ENCODE measurements at places on chromosomes 2 and 18. TPM values are rescaled to one million over a fixed set of nuclear protein-coding genes. Genes with fewer than 3 reads are reported as not detected.

GRCh38 chr2:9555297-9556120 lies at the start of gene ADAM17:
Gene ADAM17 (minus strand): TSS chr2:9555830. CDS start chr2:9555605, 225 bp downstream.
- DNase-seq, result peak; percentile 97

DNA sequence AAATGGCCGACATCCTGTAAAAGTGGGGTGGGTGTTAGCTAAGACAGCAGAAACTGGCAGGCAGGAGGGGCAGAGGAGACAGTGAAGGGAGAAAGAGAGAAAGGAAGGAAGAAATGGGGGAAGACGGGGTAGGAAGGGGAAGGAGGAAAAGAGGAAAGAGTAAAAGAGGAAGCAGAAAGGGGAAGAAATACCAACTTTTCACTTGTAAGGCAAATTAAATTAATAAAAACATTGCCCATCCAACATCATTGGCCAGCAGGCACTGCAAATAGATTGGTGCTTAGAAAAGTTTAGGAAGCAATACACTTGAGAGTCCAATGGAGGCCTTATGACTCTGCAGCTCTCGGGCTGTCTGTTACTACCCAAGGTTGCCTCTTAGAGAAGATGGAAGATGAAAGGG lies 116.7 kb downstream of the TNS1 start:
- DNase-seq, result no peak

GRCh38 chr2:112153179-112153490 lies 14.9 kb downstream of the FBLN7 start:
- DNase-seq, result no peak

- DNase-seq, result no peak
Measured at GRCh38 chr2:127098711-127099110, 8.2 kb downstream of the BIN1 start.

- no peak for DNase-seq
Measured at GRCh38 chr2:203894262-203894661, 26.7 kb downstream of the CTLA4 start.

DNA sequence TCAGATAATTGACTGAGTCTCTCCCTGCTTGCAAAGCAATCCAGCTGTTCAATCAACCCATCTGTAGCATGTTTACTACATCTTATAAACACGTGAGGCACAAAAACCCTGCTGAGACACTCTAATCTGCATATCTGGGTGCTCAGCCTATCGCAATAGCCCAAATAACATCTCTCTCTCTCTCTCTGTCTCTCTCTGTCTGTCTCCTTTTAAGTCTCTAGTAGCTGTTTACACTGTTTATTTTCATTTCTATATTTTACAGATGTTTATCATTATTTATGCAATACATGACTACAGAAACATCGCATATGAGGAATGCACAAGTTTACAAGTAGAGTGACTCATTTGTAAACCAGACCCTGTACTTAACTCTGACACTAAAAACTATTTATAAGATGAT lies 422.1 kb upstream of the DSEL start:
- DNase-seq, result no peak

- DNase-seq, result no peak
Measured at GRCh38 chr2:201258666-201259615, 1.4 kb upstream of the CASP8 start.

GRCh38 chr2:46157072-46157965 lies 139.9 kb upstream of the EPAS1 start:
- peak; percentile 11 for DNase-seq

GRCh38 chr2:30336978-30337841 lies 105.9 kb downstream of the LBH start:
- no peak for DNase-seq

DNA sequence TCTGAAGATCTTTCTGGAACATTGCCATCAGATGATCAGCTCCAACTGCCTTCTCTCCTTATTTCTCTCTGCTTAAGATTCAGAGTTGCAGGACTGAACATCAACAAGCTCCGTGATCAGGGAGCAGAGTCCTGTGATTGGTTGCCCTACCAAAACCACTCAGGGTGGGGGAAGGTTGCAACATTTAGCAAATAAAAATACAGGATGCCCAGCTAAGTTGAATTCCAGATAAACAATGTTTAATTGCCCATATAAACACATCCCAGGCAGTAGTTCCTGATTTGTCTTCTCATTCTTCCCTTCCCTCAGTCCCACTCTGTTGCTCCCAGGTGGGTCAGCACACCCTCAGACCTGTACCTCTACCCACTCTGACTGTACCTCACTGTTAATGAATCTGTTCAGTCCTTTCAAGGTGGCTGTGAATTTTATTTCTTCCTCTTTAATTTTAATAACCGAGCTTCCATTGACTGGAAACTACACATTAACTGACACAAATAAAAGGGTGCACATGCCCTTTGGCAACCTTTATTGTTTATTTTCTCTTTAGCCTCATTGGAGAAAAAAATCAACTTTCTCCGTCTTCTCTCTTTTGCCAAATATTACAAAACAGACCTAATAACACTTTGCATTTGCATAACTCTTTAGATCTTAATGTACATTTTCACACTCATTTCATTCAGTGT lies 167.1 kb upstream of the PKDCC start:
- DNase-seq, result no peak

DNA sequence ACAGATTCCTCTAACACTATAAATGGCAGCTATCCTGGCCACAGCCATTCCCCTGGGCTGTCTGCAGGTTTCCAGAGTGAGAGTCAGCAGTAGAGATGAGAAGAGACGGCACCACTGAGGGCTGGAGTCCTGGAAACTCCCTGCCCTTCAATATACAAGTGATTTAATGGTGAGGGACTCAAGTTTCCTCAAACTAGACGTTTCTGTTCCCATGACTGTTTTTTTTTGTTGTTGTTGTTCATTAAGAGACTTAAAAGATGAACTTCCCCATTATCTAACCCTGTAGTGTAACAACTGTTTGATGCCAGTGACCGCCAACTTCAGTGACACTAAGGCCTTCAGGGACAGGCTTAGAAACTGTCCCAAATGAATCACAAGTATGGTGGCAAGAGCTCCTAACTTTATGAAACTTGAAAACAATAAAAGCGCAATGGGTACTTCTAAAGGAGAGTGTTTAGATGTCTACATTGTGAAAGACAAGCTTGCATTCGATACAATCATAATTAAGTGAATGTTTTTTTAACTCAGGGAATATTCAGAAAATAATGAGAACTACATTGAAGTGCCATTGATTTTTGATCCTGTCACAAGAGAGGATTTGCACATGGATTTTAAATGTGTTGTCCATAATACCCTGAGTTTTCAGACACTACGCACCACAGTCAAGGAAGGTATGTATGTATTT lies 34.0 kb downstream of the IL1R2 start:
- no peak for DNase-seq

The ERMN gene
- total RNA-seq, result not detected

The RASGRP3 gene
- 202 TPM for total RNA-seq

Data from dermis blood vessel endothelial cell (primary cell).